ENCODE measurements at places on chromosomes 5 and 9.

DNA sequence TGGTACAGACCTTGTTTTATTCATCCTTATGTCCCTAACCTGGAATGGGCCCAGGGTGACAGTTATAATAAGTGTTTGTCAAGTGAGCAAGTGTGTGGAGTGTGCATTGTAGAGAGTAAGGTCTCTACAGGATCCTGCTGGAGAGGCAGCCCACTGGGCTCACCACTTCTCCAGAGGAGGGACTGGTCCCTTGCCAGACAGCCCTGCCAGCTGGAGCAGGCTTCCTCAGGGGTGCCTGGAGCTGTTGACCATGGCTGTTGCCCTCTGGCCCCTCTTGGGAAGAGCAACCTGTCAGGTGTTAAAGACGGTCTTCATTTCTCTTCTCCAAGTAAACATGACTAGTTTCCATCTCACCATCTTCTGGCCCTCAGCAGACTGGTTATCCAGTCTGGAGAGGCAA, 20.0 kb downstream of the IRF1 start:
- no peak for DNase-seq

DNA sequence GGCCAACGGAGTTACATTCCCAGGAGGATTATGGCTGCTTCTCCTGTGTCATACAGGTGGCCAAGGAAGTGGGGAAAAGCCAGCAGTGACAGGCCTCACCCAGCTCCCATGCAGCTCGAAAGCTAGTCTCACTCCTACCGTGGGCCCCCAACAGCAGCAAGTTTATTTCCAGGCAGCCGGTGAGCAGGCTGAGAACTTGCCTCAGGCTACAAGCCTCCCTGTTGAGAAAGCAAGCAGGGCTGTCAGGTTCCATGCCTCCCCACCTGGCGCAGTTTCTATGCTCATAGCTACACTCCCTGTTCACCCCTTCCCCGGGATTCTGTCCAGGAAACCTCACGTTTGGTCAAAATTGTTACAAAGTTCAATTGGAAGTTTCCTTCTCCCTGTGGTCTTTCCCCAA, 27.5 kb upstream of the DNAH5 start:
- DNase-seq, result no peak

GRCh38 chr9:126874546-126875314, 14.3 kb downstream of the ZBTB34 start:
- DNase-seq, result no peak

DNA sequence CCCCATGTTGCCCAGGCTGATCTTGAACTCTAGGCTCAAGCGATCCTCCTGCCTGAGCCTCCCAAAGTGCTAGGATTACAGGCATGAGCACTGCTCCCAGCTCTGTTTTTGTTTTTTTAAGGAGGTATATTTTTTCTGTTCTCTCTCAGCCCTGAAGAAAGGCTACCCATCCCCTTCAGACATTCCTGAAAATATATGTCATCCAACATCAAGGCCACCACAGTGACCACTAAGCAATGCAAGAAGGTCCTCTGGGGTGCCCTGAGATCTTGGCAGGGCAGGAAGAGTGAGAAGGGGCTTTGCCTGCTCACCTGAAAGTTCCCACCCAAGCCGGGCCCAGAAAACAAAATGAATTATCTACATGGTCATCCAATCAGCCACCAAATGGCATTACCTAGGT, 47.8 kb upstream of the IL17B start:
- no peak for DNase-seq

DNA sequence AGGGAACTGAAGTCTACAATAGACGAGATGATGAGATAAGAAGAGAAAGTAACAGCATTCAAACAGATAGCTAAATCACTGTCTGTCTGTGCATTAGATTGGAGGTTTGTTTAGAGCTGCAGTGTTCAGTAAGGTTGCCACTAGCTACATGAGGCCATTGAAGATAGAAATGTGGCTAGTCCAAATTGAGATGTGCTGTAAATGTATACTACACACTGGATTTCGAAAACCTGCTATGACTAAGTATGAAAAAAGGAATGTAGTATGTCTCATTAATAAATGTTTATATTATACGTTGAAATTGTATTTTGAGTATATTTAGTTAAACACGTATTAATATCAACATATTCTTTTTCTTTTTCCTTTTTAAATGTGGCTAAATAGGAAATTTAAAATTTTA, 142.1 kb downstream of the XRCC4 start:
- DNase-seq, result no peak

- no peak for DNase-seq
These were observed 1074.2 kb upstream of the WWC1 start for GRCh38 chr5:167217097-167217743.

GRCh38 chr5:44532981-44533380, 143.8 kb upstream of the FGF10 start:
- no peak for DNase-seq

DNA sequence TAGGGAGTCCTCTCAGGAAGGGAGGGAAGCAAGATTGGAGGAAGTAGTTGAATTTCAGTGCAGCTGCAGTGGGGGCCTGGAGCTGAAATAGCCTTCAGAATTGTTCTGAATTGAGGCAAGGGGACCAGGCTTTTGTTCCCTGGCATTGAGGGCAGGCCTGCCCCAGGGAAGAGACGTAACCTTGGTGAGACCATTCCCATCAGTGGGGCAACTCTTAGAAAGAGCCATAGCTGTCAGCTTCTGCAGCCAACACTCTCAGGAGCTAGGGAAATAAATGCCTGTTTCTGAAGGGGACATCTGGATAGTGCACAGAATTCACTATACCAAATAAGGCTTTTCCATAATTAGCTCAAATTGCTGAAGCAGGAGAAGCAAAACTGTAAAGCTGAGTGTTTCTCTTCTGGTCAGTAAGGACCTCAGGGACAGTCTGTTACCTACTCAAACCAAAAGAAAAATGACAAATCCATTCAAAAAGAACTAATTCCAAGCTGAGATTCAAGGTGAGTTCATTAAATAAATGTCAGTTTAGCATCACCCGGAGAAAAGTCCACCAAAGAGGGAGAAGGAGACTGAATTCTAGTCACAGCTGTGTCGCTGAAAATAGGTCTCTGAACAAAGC, 44.0 kb downstream of the LYRM7 start:
- DNase-seq, result no peak

GRCh38 chr9:7088611-7089010, 330.8 kb downstream of the KDM4C start:
- DNase-seq, result no peak

- no peak for DNase-seq
These were observed 114.5 kb downstream of the UGCG start for GRCh38 chr9:112011051-112011620.

DNA sequence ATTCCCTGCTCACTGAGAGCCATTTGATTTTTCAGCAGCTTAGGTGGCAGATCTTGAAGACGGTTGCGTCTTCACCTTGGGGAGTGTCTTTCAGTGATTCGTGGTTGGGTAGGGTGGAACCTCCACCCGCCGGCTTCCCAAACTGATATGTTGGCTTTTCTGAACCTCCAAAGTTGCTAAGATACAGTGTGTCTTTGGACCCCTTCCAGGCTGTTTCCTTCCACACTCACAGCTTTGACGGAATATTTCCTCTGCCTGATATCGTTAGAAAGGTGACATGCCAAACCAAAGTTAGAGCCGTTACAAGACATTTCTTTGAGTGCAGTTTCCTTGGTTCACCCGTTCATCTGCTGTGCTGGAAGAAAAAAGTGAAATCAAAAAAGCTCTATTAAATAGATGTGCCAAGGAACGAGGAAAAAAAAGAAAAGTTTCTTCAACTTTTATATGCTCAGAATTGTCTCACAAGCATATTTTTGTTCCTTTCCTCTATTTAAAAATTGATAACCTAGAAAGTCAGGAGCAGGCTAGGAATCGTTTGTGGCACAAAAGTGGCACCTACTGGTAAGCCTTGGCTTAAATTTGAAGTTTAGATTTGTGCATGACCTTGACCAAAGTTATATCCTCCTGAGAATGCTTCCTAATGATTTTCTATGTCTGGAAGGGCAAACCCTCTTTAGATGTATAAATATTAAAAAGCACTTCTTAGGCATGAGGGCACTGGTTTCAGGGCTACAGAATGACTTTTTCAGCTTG, 270.7 kb upstream of the WWC1 start:
- no peak for DNase-seq

DNA sequence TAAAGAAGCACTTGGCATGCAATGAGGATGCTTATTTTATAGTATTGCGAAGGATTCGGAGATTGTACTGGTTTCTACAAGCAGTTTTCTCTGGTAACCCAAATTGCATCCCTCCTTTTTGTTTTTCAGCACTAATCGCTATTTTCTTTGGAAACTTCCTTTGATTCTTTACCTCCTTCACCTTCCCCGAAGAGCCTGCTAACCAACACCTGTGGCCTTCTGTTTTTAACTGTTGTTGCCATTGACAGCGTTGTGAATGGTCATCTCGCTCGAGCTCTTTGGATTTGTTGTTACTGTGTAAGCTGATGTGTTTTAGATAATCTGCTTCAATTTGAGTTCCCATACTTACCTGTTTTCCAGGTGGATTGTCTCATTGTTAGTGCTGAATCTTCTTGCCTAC, 1.1 kb downstream of the CNOT6 start:
- no peak for DNase-seq

DNA sequence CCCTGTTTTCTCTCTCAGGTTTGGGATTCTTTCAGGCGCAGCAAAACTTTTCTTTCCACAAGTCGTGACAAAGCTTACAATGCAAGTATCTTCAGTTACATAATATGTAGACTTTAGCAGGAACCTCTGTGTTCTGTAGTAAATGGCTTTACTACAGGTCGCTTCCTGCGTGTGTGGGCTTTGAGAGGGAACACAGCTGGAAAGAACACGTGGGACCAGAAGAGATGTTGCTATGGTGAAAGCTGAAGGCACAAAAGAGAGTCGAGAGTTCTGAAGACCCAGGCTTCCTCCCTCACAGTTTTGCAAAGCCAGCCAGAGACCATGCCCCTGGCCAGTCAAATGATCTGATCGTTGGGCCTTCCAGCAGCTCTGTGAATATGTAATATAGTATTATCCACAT, 4.0 kb downstream of the ANKRD55 start:
- DNase-seq, result no peak

DNA sequence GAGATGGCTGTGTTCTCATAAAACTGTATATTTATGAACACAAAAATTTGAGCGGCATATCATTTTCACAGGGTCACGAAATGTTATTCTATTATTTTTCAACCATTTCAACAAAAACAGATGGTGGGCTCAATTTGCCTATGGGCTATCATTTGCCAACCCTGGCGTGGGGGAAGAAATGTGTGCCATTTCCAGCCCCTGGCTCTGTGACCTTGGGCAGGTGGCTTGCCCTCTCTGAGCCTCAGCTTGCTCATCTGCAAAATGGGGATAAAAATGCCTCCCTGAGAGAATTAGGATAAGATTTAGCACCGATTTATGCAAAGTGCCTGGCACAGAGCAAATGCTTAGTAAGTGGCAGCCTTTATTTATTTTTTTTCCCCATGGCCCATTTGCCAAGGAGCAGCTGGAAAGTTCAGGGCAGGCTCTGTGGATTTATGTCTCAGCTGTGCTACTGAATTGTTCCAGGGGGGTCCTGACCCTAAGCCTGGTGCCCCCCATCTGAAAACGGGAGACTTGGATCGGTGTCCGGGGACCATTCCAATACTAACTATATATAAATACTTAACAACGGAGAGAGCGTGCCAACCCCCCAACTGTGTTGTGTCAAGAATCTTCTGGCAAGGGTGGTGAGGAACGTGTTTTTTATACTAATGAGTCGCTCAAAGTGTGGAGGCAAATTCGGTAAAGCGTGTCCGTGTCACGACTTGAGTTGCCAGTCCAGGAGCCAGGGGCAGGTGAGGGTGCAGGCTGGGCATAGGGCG, 34.5 kb downstream of the HRH2 start:
- DNase-seq, result no peak

DNA sequence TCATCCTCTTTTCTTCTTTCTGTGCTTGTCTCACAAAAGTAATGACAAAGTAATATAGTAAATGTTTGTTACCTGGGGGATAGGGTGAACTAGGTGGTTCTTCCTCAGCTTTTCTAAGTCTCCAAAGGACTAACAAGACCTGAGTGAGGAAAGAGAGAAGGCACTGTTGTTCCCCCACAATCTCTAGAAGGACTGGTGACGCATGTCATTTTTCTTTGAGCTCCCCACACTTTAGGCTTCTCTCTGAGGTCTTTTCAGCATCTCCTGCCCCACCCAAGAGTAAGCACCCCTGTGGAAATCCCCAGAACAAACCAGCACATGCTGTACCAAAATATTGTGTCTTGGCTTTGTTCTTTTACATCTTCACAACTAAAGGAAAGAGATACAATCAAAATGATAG, 2.4 kb upstream of the IL7R start:
- DNase-seq, result no peak

DNA sequence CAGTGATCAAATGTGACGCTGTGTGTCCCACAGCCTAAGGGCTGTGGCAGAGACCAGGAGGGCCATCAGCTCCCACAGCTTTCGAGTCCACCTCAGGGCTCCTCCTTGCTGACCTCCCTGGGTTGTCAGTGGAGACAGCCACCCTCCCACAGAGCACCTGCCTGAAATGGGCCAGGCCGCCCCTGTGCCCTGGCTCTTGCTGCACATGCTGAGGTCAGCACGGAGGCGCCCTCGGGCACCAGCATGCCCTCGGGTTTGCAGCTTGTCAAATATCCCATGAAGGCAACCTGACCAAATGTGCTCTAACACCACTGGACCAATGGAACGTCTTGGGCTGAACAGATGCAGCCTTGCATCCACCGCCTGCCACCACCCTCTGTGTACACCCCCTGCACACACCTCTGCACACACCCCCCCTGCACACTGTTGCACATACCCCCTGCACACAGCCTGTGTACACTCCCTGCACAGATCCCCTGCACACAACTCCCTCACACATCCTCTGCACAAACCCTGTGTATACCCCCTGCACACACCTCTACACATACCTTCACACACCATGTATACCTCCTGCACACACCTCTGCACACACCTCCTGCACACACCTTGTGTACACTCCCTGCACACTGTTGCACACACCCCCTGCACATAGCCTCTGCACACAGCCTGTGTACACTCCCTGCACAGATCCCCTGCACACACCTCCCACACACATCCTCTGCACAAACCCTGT, 2.0 kb upstream of the CEP72 start:
- DNase-seq, result no peak

DNA sequence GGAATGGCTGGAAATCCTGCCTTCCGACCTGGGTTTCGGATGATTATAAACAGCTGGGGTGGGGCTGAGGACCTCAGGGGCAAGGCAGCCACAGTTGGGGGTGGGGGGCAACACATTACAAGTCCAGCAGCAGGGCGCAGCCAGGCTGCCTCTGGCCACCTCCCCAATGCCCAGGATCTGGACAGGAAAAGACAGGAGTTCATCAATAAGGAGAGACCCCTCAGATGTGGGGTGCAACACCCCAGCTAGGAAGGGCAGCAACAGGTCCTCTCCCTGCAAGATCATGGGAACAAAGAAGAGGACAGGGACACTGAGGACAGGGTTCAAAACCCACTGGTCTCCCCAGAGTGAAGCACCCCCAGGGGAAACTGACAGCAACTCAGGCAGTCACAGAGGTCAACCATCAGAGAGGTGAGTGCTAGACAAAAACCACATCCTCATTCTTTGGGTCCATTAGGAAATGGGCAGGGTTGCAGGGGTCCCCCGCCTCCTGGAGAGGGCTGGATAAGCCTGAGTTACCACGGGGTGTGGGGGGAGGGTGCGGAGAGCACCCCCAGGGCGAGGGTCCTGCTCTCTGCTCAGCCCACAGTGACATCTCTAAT, 33.5 kb downstream of the SEMA4D start:
- peak; percentile 42 for DNase-seq
